ENCODE measurements at places on chromosomes 7 and 10.

- no peak for DNase-seq
Observed at GRCh38 chr7:74031403-74032190, 3.6 kb downstream of the ELN start.

- DNase-seq = no peak
Observed at GRCh38 chr7:100802951-100803350, 24.4 kb downstream of the EPHB4 start.

DNA sequence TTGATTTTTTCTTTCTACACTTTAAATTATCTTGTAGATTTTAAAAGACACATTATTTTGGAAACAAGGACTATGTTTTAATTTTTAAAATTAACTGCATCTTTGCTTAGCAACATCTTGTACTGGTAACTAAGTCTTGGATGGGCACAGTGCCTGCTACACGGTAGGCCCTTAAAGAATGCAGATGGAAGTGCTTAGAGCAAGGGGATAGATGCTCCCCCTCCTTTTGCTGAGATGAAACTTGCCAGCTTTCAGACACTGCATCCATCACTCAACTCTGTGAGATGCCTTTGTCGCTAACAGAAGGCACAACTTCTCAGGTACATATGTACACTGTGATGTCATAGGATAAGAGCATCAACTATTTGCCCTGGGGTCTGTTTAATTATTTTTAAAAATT, 103.9 kb downstream of the LRRC18 start:
- no peak for DNase-seq

GRCh38 chr7:157020514-157021070, 10.1 kb upstream of the MNX1 start:
- DNase-seq = no peak

- DNase-seq = no peak
Observed at GRCh38 chr10:87038286-87038717, 18.2 kb downstream of the FAM25A start.

GRCh38 chr7:48522692-48523091, 351.4 kb downstream of the ABCA13 start:
- DNase-seq = no peak

GRCh38 chr10:93541402-93542357, 24.8 kb upstream of the FFAR4 start:
- no peak for DNase-seq

DNA sequence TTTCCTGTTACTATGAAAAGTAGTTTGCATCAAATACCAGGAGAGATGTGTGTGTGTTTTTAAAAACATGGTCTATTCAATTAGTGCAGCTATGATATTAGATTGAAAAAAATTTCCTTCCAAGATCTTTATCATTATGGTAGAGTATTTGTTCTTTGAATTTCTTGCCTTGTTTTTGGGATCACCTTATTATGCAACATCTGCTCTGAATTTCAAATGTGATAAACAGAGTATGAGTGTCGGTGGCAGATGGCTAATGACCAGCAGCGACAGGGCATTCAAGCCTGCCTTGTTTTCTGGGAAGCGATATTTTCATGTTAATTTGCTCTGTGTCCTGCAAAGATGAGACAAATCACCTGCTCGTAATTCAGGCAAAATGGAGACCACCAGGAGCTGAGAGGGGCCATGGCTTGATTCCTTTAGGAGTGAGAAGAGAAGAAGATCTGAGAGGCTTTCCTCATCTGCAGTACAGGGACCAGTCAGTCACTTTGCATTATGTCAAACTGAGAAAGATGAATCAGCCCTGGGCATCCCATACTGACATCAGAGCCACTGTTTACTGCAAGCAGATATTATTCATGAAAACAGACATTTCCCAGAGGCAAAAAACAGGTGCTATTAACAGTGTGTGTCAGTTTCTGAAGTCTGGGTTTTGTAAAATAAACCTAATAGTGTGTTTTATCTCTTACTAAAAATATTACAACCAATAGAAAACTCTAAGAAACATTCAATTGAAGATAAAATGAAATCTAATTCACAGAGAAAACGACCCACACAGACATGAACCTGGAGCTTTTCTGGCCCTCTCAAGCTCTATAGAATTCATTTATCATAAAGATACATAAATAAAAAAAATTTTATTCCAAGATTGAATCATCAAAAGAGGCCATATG, 67.6 kb downstream of the CDK6 start:
- no peak for DNase-seq

DNA sequence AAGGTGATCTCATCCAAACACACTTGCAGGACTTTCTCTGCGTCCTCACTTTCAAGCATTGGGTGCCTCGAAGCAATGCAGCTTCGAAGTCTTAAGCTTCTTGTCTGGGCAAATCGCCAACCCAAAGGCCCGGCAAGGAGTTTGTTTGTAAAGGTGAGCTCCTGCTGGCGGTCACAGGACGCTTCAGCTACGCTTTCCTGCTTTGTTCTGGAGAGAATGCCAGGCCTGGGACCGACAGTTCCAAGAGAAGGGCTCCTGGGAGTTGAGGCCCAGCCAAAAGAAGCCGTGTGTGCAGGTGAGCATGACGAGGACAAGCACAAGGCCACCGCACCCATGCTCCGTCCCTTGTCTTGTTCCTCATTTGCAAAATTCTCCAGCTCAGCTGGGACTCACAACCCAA, 106.6 kb upstream of the DOCK1 start:
- no peak for DNase-seq

- DNase-seq = no peak
Observed at GRCh38 chr10:119478111-119478802, 64.3 kb downstream of the RGS10 start.

DNA sequence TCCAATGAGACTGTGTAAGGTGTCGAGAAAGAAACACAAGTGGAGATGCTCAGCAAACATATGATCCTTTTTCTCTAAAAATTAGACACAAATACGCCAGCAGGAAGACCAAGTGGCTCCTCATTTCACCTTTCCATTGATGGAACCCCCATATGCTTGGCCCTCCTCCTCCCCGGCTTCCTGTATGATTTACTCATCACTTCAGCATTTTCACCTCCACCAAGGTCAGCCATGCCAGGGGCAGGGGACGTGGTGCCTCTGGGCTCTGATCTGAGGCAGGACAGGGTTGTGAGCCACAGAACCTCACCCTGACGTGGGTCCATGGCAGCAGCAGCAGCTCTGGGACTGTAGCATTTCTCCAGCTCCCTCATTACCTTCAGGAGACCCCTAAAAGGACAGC, 116.8 kb upstream of the PFKP start:
- DNase-seq = no peak

- no peak for DNase-seq
Observed at GRCh38 chr7:99248391-99249095, 24.1 kb upstream of the MYH16 start.

DNA sequence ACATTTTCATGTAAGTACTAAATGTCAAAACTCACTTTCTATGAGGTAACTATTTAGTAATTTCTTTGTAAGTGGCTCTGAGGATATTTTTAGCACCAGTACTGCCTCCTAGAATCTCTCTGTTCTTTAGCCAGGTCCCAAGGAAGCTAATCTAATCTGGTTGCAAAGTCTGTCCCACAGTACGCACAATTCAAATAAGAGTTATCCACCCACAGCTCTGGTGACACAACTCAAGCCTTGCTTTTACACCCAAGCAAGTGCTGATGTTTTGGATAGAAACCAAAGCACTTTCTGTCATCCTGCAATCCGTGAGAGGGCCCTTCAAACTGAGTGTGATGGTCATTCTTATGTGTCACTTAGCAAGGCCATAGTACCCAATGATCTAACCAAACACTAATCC, 14.5 kb downstream of the GIMAP5 start:
- no peak for DNase-seq

GRCh38 chr10:112546474-112546873, 99.5 kb downstream of the VTI1A start:
- no peak for DNase-seq

All from anterior cingulate cortex (tissue), 58 donors.